PC-9 (cell line): ENCODE measurements at places on chromosomes 2 and 18.

- no peak for DNase-seq
Observed at GRCh38 chr18:45197526-45197970, 417.7 kb upstream of the SLC14A2 start.

DNA sequence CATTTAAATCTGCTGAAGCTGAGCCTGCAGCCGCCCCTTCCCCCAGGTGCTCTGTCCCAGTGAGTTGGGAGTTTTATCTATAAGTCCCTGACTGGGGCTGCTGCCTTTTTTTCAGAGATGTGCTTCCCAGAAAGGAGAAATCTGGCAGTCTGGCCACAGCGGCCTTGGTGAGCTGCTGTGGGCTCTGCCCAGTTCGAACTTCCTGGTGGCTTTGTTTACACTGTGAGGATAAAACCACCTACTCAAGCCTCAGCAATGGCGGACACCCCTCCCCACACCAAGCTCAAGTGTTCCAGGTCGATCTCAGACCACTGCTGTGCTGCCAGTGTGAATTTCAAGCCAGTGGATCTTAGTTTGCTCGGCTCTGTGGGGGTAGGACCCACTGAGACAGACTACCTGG is 97.3 kb downstream of the ACAA2 start:
- DNase-seq, result no peak

DNA sequence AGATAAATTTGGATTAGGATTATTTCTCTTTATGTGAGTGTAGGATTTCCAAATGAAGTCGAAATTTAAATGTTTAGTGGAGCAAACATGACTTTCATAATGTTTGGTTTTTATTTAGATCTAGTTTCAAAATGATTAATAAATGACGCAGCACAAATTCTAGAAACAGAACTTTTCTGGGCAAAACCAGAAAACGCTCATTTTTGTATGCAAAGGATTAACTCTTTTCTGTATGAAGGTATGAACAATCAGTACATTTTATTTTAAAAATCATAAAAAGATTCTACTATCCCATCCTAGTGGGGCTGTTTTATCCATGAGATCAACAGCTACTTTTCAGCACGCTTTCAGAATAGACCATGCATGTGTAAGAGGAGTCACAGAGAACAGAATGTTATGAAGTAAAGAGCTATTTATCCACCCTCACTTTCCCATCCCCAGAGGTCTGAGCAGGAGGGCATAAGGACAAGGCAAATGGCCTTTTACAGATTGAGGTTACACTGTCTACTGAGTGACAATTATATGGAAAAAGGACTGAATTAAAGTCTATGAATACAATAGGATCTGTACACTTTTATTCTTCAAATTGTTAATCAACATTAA is 270.8 kb downstream of the ZEB2 start:
- DNase-seq, result no peak

DNA sequence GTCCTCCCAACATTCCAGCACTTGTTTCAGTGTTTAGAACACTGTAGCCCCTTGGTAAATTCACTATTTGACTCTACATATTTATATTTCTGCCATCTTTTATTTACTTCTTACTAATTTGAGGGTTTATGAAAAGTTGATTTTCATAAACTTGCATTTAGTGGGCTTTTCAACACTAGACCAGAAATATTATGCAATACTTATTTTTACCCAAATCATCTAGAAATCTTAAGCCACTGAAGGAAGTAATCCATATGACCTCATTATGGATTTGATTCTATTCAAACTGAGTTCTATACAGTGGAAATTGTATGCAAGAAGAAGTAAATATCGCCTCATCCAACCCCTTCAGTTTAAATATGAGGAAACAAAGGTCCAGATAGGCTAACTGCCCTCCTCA is 92.6 kb upstream of the VRK2 start:
- DNase-seq, result no peak
